ENCODE measurements at places on chromosomes 1 and 21.
A peak's percentile ranks its signal among the peaks of the same experiment; 100 is the strongest.

GRCh38 chr1:48676376-48676775 is 100.3 kb downstream of the BEND5 start:
- DNase-seq, result no peak

DNA sequence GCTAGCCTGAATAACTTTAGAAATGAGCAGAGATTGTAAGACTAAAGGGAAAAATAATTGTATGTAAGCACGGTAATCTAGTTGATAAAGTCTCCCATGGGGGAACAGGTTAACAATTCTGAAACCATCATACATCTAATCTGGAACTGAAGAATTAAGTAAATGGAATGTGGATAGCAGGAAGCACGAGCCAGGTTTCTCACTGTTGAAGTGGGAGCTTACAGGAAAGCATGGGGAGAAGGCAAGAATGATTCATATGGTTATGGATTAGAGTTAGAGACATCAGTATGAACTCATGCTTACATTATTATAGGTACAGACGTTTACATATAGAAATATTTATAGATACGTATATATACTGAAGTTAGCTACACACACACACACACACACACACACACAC is 83.0 kb downstream of the LEPR start:
- no peak for DNase-seq

GRCh38 chr1:10920063-10920626 is 92.3 kb upstream of the TARDBP start:
- no peak for DNase-seq

GRCh38 chr1:15075175-15075574 is 78.4 kb upstream of the TMEM51 start:
- no peak for DNase-seq

DNA sequence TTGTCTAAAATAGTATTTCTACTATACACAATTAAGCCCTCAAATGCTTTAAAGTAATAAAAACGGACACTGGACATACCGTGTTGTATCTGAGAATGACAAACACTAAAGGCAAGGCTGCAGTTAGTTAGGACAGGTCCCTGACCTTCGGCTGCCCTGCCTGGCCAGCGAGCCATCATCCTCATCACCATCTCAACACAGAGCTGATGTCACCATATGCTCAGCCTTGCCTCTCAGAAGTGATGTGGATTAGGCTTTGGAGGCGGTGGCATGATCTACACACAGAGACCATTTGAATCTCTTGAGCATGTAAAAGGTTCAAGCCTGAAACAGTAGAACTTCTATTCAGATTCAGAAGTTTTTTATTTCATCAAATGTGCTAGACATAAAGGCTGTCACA is 244.7 kb downstream of the SDCCAG8 start:
- DNase-seq, result no peak

GRCh38 chr1:202007805-202008489 is 2.4 kb upstream of the ELF3 start:
- DNase-seq, result peak; percentile 83

- no peak for DNase-seq
Observed at GRCh38 chr21:31838586-31839355, 34.0 kb upstream of the HUNK start.

Data from type B pancreatic cell (in vitro differentiated cells).